ENCODE measurements at places on chromosomes 1 and 21.

- peak; percentile 55 for DNase-seq
These were observed 712 bp downstream of the DEGS1 start for GRCh38 chr1:224183591-224184312.

DNA sequence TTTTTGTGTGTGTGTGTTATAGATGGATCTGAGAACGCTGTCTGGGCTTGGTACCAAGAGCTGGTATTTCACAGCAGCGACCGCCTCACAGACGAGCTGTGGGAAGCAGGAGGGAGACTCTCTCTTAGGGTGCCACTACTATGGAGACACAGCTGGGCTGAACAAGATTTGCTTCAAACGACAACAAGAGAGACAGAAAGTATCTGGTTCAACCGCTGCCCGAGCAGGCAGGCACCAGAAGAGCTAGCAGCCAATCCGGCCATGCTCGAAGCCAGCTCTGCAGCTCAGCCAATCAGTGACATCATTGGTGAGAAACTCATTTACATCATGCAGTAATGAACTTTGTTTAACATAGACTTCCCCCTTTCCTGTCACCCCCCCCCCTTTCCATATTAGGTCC is 341.3 kb downstream of the USP25 start:
- no peak for DNase-seq

GRCh38 chr1:89781494-89782126 is 39.2 kb upstream of the LRRC8D start:
- no peak for DNase-seq

DNA sequence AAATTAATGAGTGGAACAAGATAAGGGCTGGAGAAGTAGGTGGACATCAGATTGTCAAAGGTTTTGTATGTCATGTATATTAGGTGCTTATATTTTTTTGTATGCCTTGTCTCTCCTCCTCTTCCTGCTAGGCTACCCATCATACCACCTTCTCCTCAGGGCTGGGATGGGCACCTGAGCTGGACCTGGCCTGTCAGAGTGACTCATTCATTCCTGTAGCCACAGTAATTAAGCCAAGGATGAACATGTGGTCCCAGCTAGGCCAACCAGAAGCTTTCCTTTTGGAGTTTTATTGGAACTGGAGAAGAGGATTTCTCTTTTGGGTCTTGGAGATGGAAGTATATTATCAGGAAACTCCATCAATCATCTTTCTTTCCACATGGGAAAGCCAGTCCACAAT is 21.2 kb downstream of the PTGS2 start:
- no peak for DNase-seq

DNA sequence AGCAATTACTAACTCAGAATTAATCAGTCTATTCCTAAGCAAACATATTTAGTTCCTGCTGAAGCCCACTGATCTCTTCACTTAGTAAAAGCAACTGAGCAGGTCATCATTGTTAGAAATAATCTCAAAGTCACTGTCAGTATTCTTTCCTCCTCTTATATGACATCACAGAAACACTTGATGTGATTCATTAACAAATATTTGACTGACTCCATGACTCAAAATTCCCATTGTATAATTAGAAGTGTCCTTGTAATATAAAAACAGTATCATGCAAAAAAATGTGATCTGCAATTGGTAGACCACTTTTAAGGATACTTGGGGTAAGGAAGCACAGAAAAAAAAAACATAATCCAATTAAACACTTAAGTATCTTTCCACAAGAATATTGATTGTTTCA is 194.4 kb downstream of the DPYD start:
- DNase-seq, result no peak

DNA sequence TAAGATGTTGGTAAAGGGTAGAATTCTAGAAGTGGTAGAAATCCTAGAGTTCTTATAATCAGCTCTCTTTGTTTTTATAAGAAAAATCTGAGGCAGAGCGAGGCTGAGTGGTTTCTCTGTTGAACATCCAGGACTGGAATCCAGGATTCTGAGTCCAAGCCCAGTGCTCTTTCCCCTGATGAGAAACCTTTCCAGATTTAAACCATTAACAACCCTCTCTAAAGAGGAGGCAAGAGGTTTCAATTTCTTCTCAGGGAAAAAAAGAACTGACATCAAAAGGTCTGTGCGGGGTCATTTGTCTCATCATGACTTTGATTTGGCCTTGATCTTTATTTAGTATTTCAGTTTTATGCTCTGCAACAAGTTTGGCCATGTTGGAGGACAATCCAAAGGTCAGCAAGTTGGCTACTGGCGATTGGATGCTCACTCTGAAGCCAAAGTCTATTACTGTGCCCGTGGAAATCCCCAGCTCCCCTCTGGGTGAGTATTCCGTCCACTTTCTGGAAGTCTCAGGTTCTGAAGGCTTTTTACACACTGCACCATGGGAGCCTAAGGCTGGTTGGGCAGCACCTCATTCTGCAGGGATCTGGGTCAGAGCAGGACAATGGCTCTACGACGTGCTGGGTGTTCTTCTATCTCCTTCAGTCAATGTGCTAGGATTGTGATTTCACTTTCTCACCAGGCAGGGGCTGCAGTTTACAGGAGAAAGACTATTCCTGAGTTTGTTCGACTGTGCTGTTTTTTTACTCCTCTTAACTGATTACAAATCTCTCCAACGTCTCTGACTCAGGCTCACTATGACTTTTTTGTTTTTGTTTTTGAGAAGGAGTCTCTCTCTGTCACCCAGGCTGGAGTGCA is 18.9 kb upstream of the CCT8 start:
- no peak for DNase-seq

All from hematopoietic multipotent progenitor cell treated with erythropoietin and hydrocortisone succinate and interleukin-3 and kit ligand, for 17 days (in vitro differentiated cells).